ENCODE measurements at places on chromosomes 16 and 17.

GRCh38 chr17:40895106-40895730, 10.2 kb upstream of the KRT20 start:
- no peak for DNase-seq

- no peak for DNase-seq
These were observed 105.9 kb downstream of the SALL1 start for GRCh38 chr16:51045186-51045585.

DNA sequence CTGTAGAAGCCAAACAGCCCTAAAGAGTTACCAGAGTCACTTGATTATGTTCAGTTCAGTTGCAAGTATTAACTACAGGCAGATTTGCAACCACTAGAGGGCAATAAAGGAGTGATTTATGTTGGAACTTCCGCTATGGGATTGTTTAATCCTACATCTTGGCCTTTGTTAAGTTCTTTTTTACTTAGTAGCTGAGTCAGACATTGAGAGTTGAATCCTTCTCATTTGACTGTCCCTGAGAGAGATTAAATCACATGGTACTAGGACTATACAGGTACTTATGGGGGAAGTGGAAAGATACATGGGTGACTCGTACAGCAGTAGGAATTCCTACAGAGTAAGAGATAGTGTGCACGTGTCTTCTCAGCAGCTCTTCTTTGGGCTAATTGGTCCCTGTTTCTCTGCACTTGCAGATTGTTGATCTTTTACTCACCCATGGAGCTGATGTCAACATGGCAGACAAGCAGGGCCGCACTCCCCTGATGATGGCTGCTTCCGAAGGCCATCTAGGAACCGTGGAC, 40.3 kb downstream of the CYB561 start:
- no peak for DNase-seq

- no peak for DNase-seq
These were observed 174.7 kb downstream of the KATNIP start for GRCh38 chr16:27724482-27725235.

DNA sequence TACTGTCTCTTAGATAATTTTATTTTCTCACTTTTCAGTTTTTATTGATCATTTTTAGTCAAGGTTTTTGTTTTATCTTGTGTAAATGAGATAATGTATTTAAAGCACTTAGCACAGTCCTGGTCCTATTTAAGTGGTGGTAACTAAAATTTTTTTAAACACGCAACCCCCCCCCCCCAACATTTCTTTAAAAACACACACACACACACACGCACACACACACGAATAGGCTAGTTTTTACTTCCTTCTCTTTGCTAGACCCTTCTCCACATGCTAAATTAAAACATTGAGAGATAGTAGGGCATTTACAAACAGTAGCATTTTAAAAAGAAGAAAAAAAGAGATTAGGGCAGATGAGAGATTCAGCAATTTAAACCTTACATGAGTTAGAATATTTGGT, 5.0 kb downstream of the NFATC3 start:
- DNase-seq = no peak

DNA sequence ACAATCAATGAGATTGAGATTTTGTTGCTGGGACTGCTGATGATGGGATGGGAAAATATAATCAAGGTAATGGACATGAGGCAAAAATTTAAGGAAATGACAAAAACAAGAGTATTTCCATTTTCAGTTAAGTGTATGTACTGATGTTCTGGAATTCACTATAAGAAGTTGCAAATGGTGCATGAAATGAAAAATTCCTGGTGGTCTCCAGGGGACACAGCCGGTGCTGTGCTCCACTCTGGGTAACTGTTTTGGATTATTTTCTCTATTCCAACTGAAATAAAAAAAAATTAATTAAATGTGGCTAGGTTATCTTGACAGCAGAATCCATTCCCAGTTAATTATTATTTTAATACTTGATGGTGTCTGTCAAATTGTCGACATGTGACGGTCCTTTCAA, 305.6 kb downstream of the WWOX start:
- DNase-seq = no peak

GRCh38 chr17:74165797-74166365, 37.6 kb upstream of the RPL38 start:
- no peak for DNase-seq

DNA sequence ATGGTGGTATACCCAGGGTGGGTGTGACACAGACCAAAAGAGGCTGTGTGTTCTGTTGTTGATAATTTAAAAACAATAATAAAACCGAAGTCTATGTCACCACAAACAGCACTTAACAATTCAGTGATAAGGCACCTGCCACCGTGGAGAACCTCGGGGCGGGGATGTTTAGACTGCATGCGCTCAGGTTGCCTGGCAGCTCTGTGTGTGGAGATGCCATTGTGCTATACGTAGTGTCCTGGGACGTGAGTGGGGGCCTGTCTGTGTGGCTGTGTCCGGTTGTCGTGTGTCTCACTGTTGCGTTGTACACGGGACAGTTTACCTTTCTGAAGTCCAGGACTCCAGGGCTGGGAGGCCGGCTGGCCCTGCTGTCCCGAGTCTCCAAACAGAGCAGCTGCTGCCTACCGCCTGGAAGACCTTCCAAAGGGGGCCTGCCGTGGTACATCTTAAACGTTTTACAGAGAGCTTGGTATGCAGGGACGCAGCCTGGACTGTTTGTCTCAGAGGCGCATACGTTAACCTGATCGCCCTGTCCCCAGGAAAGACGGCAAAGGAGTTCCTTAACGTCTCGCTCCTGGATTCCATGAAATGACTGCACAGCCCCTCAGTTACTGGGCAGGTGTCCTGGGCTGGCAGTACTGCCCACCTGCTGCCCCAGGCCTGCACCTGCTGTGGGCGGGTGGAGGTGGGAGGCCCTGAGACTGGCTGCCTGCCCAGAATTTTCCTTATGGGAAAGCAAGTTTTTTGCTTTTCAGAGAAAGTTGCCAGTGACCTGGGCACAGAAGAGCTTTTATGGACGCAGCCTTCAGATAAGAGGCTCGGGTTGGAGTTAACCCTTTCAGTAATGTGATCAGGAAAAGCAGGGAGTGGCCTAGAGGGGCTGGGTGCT, 19.0 kb downstream of the SPIRE2 start:
- DNase-seq = no peak

DNA sequence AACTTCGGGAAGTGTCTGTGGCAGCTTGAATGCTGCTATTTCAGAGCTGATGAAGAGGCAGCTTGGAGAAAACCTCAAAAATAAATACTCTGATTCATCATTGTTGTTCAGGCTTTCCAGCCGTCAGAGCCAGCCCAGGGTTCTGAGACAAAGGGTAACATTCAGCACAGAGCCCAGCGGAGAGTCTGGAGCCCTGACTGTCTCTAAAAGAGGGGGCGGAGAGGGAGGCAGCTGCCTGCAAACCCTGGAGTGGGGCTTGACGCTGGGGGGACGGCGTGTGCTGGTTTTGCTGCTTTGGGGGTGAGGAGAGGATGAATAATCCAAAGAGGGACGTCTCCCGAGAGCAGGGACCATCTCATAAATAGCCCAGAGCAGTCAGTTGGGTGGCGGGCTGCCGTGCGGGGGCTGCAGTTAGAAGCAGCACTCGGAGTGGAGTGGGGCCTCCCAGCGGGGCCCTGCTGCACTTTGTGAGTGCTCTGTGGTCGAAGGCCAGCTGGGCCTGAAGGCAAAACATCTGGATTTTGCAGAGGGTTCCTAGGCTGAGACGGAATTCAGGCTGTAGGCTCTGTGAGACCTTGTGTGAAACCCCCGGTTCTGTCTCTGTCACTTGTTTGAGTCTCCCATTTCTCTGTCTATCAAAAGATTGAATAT, 237.8 kb downstream of the PRKCA start:
- DNase-seq = no peak

DNA sequence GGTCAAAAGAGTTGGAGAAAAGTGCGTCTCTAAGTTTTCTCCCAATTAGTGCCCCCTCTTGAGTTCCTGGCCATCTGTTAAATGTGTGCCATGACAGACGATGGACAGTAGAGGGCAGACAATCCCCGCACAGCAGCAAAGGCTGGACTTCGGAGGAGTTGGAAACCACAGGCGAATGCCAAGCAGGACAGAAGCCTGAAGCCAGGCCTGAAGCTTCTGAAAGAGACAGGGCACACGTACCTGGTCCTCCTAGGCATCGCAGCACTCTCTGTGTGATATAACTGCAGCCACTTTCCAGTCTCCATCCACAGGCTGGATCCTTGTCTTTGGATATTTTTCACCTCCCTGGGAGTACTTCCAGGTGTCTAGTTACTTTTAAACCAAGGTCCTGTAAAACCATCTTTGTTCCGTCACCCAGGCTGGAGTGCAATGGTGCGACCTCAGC, 14.5 kb downstream of the C17orf100 start:
- no peak for DNase-seq

DNA sequence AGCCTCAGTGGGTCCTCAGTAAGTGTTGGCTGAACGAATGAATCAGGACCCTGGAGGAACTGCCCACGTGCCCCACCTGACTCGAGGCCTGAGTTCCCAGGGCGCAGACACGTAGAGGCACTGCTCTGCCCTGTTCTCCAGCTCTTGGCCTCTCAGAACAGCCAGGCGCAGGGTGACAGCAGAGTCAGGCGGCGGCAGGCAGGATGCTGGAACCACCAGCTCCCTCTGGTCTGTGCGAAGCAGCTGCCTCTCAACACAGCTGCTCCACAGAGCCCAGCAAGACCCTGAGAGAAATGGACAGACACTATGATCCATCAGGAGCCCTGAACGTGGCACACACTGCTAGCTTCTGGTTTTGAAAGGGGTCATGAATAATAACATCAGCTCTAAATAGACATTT, 53.1 kb upstream of the BCO1 start:
- DNase-seq = no peak

GRCh38 chr16:75092777-75093176, 23.8 kb downstream of the LDHD start:
- no peak for DNase-seq

GRCh38 chr16:48102083-48103008, 53.4 kb downstream of the ABCC12 start:
- DNase-seq = no peak

DNA sequence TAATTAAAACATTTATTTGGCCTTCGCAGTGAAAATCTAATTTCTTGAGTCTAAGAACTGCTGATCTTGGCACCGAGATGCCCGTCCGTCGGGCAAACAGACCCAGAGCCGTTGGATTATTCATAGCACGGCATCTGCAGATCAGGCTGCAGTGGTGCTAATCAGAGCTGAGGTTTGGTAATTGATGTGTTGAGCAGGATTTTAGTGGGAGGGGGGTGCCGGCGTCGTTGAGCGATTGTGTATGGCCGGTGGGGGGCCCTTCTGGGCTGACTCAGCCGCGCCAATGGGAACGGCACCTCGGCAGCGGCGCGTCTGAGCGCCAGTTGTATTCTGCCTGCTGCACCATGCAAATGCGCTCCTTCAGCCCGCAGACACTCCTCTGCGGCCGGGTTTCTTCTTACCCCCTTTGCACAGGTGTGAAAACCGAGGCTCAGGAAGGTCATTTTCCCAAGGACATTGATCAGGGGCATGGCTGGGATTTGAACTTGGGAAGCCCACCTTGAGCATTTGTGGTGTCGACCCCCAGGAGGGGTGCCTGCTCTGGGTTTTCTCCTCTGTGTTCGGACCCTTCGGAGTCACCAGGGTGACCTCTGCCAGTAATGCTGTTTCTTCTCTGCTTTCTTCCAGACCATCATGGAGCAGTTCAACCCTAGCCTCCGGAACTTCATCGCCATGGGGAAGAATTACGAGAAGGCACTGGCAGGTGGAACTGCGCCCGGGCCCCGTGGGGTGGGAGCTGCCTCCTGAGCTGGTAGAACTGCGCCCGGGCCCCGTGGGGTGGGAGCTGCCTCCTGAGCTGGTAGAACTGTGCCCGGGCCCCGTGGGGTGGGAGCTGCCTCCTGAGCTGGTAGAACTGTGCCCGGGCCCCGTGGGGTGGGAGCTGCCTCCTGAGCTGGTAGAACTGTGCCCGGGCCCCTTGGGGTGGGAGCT, 18.4 kb downstream of the BAIAP2 start:
- no peak for DNase-seq

- DNase-seq = no peak
These were observed 134.0 kb downstream of the IRX3 start for GRCh38 chr16:54152362-54153239.

DNA sequence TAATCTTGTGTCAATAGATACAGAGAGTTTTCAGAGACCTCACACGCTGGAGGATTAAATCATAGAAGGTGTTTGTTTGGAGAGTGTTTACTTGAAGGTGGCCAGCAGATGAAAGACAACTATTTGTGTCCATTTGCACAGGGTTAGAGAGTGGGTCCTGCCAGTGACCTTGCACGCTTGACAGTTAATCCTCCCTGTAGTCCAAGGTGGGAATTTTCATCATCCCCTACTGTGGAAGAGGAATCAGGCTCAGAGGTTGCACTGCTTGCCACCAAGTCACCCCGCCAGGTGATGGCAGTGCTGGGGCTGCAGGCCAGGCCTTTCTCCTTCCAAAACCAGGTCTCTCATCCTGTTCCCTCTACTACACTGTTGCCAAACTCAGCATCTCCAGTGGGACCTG, 12.3 kb downstream of the CDH1 start:
- DNase-seq = no peak

GRCh38 chr16:28126684-28127620, 63.4 kb upstream of the GSG1L start:
- no peak for DNase-seq

DNA sequence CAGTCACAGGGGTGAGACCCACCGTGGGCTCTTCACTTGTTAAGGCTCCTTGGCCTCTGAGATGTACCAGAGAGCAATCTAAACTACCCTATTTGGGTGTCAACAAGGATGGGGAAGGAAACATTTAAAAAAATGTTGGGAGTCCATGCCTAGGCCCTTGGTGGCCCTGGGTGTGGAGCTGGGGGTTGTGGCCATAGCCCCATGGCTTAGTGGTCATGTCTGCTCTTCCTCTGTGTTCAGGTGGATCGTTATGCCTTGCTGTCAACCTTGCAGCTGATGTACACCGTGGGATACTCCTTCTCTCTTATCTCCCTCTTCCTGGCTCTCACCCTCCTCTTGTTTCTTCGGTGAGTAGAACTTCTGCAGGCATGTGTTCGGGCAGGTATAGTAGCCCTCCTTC, 28.5 kb downstream of the GLP2R start:
- no peak for DNase-seq

GRCh38 chr17:20121359-20122253, 112.4 kb downstream of the SPECC1 start:
- peak; percentile 70 for DNase-seq

DNA sequence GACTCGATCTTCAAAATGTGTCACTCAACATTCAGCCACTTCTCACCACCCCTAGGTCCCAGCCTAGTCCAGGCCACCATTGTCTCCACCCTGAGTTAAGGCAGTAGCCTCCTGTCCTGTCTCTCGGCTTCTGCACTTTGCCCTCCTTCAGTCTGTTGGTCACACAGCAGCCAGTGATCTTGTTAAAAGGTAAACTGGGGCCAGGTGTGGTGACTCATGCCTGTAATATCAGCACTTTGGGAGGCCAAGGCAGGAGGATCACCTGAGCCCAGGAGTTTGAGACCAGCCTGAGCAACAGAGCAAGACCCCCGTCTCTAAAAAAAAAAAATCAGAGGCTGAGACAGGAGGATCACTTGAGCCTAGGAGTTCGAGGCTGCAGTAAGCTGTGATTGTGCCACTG, 25.8 kb downstream of the WWP2 start:
- DNase-seq = no peak

DNA sequence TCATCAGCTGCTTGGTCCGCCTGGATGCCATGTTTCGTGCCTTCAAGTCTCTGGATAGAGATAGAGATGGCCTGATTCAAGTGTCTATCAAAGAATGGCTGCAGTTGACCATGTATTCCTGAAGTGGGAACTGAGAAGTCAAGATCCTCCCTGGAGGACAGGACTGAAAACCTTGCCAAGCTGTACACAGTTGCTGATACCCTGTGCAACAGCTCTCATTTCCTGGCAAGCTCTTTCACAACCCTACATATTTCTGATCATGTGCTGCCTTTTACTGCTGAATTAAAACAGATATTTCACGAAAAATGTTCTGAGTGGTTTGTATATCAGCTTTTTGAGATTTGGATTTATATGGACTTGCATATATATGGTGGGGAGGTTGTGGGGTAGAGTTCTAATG, 898 bp downstream of the CAPNS2 start:
- no peak for DNase-seq

Measured in activated CD4-positive, alpha-beta T cell treated with anti-CD3 and anti-CD28 coated beads, Interleukin-2, amount 50 U/mL, for 1 hour (primary cell).